Bronchial epithelial cell (primary cell): ENCODE measurements at places on chromosomes 11 and 22. TPM values are rescaled to one million over a fixed set of nuclear protein-coding genes. Genes with fewer than 3 reads are reported as not detected.

Gene SCGB1A1
- not detected in 2 replicates for total RNA-seq

Gene GRAP2
- total RNA-seq: not detected in 2 replicates

Gene SMC1B
- not detected in 2 replicates for total RNA-seq

Gene MLC1
- under 0.01 TPM in 1 of 2 replicates, not detected in the other for total RNA-seq

Gene APOBEC3H
- 0.13 and 0.26 TPM in 2 replicates for total RNA-seq

Gene HBG1
- total RNA-seq: not detected in 2 replicates

Gene CEND1
- total RNA-seq: not detected in 2 replicates
